ENCODE measurements at places on chromosomes 2 and 18.

- no peak for DNase-seq
Observed at GRCh38 chr2:202016579-202017227, 17.0 kb upstream of the FZD7 start.

DNA sequence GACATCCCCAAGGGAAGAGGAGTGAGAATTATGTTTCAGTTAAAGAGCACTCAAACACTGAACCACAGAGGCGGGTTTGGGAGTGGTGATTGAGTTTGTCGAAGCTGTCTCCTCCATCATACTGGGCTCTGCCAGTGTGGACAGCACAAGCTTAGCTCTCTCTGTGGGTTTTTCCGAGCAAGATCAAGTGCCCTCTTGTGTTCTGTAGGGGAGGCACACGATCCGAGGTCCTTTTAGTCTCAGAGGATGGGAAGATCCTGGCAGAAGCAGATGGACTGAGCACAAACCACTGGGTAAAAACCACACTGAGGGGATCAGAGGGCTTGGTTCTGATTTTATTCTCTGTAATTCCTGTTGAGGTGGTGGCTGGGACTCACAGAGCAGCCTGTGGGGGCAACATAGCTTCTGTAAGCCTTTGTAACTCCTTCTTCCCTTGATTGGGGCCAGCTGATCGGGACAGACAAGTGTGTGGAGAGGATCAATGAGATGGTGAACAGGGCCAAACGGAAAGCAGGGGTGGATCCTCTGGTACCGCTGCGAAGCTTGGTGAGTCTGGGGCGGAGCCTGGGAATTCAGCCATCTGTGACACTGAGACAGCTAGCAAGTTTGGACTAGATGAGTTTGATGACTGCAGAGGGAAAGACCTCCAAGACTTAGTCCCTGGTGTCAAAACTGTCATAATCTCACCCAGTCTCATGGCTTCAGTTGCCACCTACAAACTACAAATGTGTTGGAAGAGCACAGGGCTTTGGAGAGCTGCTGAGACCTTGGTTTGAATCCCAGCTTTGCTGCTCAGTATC, 2.0 kb downstream of the NAGK start:
- no peak for DNase-seq

DNA sequence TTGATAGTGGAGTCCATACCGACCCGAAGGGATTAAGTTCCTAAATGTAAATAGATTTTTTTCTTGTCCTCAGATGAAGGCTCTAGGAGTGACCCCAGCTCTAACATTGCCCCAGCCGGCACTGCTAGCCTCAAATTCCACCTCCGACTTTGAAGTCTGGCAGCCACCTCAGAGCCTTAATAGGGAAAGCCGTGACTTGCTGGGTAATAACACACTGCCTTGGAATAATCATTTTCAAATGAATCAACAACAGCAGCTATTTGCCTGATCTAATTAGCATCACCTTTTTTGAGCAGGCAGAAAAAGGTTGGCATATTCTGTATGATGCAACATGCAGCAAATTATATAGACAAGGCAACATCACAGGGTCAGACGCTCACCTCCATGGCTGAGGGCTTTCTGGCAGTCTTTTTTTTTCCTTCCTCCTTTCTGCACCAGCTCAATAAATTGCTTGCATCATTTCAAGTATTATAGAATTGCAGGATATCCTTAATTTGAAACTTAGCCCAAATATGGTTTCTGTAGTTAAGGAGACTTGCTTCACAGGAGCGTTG, 276.5 kb upstream of the ATP5MC3 start:
- DNase-seq: no peak

DNA sequence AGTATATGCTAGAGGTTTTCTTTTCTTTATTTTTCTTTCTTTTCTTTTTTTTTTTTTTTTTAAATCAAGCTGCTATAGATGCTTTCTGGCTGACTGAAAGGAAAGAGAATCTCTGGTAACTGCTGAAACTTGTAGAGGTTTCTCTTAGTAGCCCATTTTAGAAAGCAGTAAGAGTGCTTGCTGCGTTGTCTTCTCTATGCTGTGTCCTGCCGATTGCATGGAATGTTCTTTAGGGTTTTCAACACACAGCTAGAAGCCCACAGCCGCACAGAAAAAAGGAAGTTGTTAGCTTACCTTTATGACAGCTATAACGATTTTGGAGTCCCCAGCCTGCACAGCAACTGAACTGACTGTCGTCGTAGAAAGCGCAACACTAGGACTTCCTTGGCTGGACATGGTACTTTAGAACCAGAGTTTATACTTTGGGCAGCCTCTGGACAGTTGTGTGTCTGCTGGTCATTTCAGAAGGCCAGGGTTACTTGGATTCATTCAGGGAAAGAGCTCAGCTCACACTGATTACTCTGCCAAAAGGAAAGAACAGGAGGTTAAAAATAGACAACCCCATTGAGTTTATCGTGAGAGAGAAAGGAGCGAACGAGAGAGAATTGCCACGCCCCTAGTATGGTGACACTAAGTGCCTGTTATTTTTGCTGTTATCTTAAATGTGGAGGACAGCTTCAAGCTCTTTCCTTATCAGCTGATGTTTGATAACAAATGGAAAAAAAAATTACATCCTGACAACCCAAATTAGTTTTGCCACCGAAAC, at the start of gene CCDC141:
Gene CCDC141, minus strand, starts transcription at position 592 of the 766 bp plus-strand sequence. Its CDS starts 196 bp downstream, at position 396.
- no peak for DNase-seq

- no peak for DNase-seq
Observed at GRCh38 chr2:112217854-112218253, 37.0 kb downstream of the ZC3H8 start.

DNA sequence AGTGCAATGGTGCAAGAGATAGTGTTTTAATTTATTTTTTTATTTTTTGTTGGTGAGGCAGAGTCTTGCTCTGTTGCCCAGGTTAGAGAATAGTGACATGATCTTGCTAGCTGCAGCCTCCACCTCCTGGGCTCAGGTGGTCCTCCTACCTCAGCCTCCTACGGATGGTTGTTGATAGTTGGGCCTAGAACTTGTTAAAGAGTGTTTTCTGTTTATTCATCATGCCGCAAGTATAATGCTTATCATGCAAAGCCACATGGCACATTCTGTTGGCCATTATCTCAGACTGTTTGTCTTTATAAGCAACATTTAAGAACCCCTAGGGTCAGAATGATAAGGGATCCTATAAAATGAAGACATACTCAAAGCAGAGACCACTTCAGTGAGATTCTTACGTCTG, 1.7 kb downstream of the UGGT1 start:
- DNase-seq: no peak

DNA sequence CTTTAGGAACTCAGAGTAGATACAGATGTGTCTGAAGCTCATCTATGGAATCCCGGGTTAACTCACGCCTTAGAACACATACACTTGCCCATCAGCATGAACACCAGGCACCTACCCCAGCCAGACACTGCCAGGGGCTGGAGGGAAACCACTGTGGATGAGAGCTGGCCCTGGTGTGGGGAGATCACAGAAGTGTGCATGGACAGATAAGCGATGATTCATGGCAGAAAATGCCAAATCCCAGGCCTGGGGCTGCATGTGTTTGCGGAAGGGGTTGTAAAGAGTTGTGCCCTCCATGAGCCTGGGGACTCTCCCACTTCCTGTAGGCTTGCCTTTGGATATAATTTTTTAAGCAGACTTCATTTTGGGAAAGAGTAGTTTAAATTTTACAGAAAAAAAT, 193.4 kb downstream of the FHOD3 start:
- DNase-seq: no peak

DNA sequence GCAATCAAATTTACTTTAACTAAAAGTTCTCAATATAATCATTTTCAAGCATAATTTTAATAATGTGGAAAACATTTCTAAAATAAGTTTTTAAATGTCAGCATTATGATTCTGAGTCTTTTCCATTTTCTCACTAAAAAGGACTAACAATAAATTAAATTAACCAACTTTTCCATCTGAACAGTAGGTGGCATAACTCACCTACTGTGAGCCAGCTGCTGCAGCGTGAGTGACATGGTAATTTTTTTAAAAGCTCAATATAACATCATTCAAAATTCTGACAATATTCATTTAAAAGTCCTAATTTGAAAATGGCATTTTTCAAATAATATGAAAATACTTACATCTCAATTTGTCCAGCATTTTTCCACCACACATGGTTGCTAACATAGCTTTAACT, 66.5 kb downstream of the DTNB start:
- DNase-seq: no peak

- peak; percentile 95 for DNase-seq
Observed at GRCh38 chr2:67260343-67261277, 136.5 kb upstream of the ETAA1 start.

DNA sequence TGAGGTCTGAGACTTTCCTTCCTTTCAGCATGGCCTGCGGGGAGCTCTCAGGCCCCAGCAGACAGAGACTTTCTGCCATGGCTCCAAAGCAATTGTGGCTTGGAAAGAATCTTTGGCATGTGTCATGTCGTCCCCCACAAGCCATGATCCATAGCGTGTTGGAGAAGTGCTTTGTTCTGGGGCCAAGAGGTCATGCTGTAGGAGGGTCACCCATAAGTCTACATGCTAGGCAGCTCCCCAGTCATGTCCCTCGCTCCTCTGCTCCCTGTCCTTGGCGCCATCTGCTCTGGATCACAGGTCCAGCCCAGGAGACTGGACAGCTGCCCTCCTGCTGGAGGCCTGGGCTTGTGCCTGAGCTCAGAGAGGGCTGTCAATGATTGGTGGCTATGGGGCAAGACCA, 78.8 kb upstream of the LCLAT1 start:
- no peak for DNase-seq

DNA sequence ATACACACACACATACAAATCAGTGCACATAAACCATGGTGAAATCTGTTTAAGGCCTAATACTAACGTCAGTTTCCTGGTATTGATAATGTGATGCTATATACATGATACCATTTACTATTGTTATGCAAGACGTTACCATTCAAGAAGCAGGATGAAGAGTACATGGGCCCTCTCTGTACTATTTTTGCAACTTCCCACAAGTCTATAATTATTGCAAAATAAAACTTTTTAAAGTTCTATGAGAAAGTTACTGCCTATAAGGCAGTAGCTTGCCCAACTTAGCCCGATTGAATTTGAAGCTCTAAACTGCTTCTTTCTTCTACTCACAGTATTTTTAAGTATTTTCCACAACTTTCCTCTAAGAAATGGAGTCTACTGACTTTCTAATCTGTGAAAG, 74.0 kb downstream of the BCL2 start:
- no peak for DNase-seq

DNA sequence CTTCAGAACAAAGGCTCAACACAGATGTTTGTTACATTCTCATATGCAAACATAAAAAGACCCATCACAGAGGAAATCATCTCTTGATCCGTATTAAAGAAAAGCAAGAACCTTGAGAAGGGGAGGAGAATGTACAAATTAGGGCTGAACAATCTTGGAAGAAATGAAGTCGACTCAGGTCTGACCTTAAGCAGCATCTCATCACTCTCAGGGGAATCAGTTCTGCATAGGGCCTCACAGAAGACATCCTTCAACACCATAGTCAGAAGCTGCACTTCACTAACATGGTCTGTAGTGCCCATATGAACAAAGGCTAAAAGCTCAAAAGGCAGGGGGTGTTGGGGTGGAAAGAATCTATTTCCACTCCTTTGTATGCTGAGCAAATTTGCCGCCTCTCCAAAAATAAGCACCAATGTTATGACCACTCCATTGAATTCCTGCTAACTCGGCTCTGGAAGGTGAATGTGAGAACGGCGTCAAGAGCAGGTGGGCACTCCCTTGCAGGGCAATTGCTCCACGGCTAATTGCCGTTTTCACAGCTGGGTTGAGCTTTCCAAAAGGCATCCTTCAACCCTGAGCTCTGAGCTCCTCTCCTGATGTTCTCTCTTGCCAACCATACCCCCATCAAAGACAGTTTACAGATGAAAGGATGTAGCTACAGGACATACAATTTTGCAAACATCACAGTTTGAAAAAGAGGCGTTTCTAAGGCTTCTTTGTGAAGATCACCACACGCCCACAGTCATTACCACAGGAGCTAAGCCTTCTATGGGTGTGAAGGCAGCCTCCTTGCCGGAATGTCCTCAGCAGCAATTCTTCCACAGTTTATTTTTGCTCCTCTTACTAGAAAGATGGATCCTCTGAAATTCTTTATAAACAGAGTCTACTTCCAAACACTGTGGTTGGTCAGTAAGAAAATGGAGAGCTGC, 10.0 kb downstream of the KLF7 start:
- no peak for DNase-seq

DNA sequence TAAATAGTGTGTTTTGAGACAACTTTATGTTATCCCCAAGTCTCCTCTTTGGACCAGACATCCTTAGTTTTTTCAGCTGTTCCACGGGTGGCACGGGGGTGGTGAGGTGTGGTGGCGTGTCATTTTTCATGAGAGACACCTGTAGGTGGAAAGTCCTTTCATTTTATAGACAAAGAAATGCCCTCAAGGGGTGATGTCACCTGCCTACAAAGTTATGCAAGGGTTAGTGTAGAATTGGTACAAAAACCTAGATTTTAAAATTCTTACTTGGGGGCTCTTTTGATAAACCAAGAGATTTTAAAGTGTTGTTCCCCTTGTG, 15.3 kb downstream of the CTDP1 start:
- DNase-seq: no peak

- no peak for DNase-seq
Observed at GRCh38 chr2:210528716-210529115, 27.7 kb upstream of the CPS1 start.
